Stimulated activated CD4-positive, alpha-beta T cell treated with anti-CD3 and anti-CD28 coated beads, Interleukin-4, amount 100 ng/mL, for 1 hour (primary cell): ENCODE measurements at places on chromosomes 7 and 10.

DNA sequence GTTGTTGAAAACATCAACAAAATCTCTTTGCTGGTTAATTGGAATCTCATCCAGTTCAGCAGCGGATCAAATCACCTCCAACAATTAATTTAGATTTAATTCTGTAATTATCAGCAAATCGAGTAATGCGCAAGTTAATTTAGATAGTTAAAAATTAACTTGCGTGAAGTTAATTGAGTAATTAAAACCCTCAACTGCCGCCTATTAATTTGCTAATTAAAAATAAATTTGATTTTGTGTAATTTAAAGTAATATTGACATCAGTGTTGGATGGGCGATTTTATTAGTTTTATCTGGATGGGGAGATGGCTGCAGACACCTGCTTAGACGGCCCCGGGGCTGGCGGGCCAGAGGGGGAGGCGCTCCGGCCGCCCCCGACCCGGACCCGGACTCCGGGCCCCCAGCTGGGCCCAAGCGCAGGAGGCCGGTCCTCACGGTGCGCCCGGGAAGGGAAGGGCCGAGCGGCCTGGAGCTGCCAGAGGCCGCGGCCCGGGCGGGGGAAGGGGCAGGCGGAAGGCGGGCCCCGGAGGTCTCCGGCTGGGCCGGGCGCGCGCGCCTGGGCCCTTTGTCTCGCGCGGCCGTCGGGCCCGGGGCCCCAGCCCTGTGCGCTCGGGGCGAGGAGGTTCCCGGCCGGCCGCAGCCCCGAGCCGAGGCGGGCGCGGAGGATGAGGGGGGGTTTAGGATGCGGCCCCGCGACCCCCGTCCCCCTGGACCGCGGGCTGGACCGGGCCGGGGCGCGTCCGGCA, 3.3 kb upstream of the UNCX start:
- DNase-seq = no peak

DNA sequence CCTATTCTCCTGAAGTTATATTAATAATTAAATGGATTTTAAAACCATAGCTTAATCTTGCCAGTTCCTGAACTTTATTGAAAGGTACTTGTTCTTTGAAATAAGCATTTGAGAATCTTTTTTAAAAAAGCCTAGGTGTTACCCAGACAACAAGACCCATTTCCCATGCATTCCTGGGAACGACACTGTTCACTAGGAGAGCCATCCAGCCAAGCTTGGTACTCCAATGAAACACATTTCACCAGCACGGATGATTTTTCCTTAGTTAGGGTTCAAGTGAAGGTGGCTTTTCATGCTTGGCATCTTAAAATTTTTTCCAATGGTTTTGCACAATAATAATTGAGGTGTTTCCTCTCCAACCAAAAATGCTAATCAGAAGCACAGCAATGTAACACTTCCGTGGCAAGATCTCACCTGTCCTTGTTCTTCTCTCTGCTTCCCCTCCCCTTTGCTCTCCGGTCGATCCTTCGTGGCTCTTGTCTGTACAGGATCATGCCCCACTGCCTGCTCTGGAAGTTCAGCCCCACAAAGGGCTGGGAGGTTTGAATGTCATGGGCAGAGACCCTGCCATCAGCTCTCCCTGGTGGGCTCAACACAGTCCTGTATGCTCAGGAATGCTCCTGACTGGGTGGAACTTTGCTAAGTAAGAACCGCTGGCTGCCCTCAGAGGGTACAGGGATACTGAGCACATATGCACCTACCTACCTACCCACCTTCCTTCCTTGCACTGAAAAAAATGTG, 69.7 kb upstream of the AQP1 start:
- no peak for DNase-seq

DNA sequence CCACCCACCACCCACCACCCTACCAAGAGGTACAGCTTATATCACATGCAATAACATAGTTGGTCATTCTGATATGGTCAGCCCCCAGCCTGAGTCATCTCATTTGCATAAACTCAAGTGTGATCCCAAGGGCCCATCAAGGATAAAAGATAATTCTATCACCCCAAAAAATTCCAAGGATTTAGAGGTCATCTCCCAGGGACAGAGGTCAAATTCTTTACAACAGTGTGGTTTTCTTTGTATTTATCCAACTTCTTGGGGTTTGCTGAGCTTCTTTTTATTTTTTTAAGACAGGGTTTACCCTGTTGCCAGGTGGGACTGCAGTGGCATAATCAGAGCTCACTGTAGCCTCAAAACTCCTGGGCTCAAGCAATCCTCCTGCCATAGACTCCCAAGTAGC, 9.4 kb upstream of the GTPBP10 start:
- no peak for DNase-seq

DNA sequence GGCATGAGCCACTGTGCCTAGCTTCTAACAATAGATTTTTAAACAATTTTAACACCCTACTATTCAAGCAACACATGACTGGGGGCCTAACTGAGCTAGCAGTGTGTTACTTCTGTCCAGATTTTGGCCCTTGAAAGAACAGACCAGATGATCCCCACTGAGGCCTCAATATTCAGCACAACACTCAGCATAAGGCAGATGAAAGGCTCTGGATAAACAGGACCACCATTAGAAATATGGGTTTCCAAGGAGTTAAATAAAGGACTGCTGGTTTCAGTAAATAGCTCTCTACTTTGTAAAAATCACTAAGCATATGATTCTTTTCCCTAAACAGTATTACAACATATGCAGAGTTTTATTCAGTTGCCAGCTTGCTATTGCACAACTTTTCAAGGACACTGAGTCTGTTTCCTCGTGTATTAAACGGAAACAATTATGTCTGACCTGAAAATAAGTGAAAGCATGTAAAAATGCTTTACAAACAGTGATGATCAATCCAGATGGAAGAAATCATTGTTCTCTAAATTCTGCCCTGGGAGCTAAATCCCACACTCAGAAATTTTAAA, 23.8 kb upstream of the FZD1 start:
- no peak for DNase-seq

DNA sequence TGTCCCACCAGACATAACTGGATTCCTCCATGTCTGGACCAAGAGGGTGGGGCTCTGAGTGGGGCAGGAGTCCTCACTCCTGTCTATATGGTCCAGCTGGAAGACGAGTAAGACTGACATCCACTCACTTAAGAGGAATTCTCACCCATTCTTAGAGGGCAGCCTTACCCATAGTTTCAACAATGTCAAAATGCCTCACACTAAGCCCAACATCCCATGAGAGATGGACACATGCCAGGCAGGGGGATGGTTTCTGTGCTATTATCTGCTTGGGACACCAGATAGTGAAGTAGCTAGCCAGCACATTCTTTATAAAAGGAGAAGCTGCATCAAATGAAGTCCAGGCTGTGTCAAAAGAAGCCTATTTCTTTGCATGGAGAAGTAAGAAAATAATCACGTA, 4.7 kb upstream of the LANCL2 start:
- DNase-seq = no peak

DNA sequence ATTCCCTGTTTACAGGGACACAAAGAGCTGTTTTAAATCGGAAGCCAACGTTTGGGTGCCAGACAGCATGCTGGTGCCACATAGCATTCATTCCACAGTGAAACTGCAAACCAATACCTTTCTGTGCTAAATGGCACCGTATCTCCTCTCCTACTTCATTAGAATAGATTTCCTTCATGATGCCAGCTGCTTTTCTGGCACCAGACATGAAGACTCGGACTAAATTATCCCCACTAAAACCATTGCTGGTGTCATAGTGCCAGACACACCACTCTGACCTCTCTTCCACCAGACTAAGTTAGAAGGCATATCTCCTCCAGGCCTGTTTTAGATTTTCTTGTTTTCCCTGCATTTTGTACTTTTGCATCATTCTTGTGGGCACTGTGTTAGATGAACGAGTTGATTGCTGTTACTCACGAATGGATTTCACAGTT, 155.1 kb downstream of the ETV1 start:
- no peak for DNase-seq

DNA sequence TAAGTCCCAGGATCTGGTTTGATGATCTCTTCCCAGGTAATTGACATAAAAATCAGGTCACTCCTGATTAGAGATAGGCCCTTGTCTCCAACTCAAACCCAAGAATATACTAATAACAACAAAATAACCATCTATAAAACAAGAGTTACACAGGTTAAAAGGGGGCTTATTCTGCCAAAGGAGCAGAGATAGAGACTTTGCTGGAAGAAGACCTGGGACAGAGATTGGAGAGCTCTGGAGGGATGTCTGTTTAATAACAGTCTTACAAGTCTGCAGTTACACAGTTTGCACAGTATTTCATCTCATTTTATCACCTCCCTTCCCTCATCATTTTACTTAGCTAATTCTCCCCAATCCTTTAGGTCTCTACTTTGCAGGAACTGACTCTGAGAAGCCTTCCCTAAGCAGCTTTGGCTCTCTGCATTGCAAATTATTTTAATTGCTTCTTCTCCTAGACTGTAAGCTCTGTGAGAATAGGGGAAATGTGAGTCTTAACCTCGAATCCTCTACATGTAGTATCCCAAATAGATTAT, 3.7 kb upstream of the ZNF438 start:
- DNase-seq = no peak
